Heart right ventricle (tissue), 16 donors: ENCODE measurements at places on chromosomes 2 and 18. TPM values are rescaled to one million over a fixed set of nuclear protein-coding genes. Genes with fewer than 3 reads are reported as not detected.

SPATA3 gene
- total RNA-seq = not detected

DSG4 gene
- not detected for total RNA-seq

EHBP1 gene
- total RNA-seq = 17.5 TPM

CXCR1 gene
- total RNA-seq = 0.52 TPM

LGALSL gene
- total RNA-seq = 7.6 TPM

IL36G gene
- total RNA-seq = not detected

DNA sequence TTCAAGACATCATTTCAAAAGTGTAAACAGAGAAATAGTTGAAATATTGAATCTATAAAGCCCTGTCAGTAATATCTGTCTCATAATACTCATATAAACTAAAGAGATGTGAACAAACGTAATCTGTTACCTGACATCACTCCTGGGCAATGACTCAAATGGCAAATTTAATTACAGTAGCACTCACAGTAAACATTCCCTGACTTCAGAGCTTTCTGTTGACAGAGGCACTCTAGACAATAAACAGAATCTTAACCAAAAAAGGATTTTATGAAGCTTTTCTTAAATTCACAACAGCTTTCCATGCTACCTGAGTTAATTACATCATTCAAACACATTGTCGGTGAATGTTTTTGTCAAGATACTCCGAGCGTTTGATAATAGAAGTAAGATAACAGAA, 128.1 kb upstream of the PDE1A start:
- no peak for DNase-seq
- H3K27me3 ChIP-seq = no peaks in the 10 kb centered on the region
- H3K36me3 ChIP-seq = no peaks in the 10 kb centered on the region
- H3K4me3 ChIP-seq = no peak overlapping the region
- H3K27ac ChIP-seq = no peak overlapping the region

GRCh38 chr2:25119263-25119662, 49.1 kb downstream of the POMC start:
- no peak overlapping the region for H3K4me3 ChIP-seq
- H3K36me3 ChIP-seq = peaks cover 16% of the 10 kb centered on the region
- H3K27me3 ChIP-seq = no peaks in the 10 kb centered on the region
- no peak for DNase-seq

DNA sequence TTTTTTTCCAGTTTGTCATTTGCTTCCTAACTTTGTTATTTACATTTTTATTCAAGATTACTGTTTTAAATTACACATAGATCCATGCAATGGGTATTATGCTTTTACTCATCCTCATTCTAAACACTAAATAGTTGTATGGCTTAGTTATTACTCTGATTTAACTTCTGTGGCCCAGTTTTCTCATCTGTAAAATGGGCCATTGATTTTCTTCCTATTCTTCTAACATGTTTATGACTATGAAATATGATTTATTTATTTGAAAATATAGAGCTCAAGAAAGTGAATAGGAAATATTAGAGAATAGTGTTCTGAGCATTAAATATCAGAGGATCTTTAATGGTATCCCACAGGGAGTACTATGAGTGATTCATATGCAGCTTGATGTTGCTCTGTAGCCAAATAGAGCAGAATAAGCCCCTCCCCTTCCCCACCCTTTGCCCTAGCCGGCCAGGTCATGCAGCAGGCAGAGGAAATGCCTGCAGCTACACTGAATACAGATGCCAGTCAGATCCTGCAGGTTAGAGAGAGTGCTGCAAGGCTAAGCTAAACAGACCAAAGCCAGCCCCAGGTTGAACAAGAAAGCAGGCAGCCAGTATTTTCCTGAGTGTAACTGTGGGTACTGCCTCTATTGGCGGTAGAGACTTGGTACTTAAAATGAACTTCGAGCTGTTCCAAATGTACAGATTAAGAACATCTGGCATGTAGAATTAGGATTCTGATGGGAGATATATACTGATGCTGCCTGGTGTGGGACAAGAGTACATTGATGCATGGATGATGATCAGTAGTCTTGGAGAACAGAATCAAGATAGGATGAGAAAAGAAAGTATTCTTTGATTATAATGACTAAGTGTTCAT, 11.7 kb upstream of the ACYP2 start:
- no peaks in the 10 kb centered on the region for H3K27me3 ChIP-seq
- H3K27ac ChIP-seq = no peak overlapping the region
- no peaks in the 10 kb centered on the region for H3K36me3 ChIP-seq
- H3K4me1 ChIP-seq = peaks cover 9% of the 10 kb centered on the region

GRCh38 chr2:20657522-20658235, 6.8 kb upstream of the HS1BP3 start:
- peaks cover 46% of the 10 kb centered on the region for H3K27me3 ChIP-seq
- no peak overlapping the region for H3K27ac ChIP-seq
- no peaks in the 10 kb centered on the region for H3K4me1 ChIP-seq
- DNase-seq = no peak
- H3K36me3 ChIP-seq = no peaks in the 10 kb centered on the region

GRCh38 chr2:24073816-24074215, 2.3 kb downstream of the SF3B6 start:
- H3K4me3 ChIP-seq = no peak overlapping the region
- no peaks in the 10 kb centered on the region for H3K27me3 ChIP-seq
- H3K36me3 ChIP-seq = peaks cover 2% of the 10 kb centered on the region
- no peak overlapping the region for H3K27ac ChIP-seq
- peaks cover 12% of the 10 kb centered on the region for H3K4me1 ChIP-seq

GRCh38 chr2:45649858-45650811, 1.3 kb upstream of the PRKCE start:
- peak; percentile 82 for DNase-seq
- peaks cover 18% of the 10 kb centered on the region for H3K4me1 ChIP-seq
- peak overlapping the region; percentile 97 for H3K27ac ChIP-seq
- no peaks in the 10 kb centered on the region for H3K36me3 ChIP-seq
- H3K4me3 ChIP-seq = peak overlapping the region; percentile 61
- H3K27me3 ChIP-seq = no peaks in the 10 kb centered on the region
